CD8-positive, alpha-beta memory T cell (primary cell): ENCODE measurements at places on chromosomes 3 and 15. TPM values are rescaled to one million over a fixed set of nuclear protein-coding genes. Genes with fewer than 3 reads are reported as not detected.

SMCO1 gene
- total RNA-seq = not detected

DNA sequence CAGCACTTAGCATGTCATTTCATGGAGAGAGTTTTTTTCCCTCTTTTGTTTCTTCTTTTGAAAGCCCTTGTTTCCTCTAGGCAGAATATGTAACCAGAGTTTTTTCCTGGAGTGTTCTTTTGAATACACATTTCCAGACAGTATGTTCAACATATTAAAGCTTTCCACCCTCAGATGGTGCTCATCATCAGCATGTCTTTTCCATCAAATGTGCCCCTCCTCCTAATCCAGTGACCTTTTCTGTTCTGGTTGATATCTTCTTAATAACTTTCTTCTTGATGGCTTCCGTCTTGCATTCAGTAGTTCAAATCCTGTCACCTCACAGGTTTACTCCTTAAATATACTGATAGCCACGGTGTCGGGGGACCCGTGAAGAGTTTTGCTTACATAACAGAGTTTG lies 78.6 kb downstream of the FNDC3B start:
- no peak overlapping the region for H3K27ac ChIP-seq
- H3K4me3 ChIP-seq = no peak overlapping the region
- H3K36me3 ChIP-seq = no peaks in the 10 kb centered on the region
- no peaks in the 10 kb centered on the region for H3K4me1 ChIP-seq
- DNase-seq = no peak
- no peaks in the 10 kb centered on the region for H3K27me3 ChIP-seq

DNA sequence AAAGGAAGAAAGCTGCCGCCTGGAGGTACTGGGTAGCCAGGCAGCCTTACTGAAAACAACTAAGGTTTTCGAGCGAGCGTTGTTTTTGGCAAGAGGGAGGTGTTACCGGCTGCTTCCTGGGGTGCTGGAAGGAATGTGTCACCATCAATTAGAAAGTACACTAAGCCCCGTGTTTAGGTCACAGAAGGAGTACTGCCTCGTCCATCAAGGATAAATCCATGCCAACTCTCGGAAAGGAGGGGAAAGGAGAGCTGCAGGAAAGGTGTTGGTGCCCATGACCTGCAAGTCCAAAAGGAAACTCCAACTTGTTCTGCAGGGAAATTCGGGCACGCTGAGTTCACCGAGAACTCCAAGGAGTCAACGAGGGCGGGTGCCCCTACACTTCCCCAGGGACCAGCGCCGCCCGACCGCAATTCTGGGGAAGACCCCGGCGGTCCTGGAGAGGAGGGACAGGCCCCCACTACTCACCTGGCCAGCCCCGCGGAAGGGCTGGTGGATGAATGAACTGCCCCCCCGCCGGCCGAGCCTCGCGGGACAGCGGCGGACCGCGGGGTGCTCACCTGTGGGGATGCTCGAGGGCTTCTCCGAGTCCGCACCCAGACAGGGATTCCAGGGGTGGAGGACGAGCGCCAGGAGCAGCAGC lies 542 bp downstream of the PLOD2 start:
- no peak overlapping the region for H3K27ac ChIP-seq
- DNase-seq = peak; percentile 1
- H3K4me3 ChIP-seq = no peak overlapping the region
- no peaks in the 10 kb centered on the region for H3K36me3 ChIP-seq
- no peaks in the 10 kb centered on the region for H3K4me1 ChIP-seq

DNA sequence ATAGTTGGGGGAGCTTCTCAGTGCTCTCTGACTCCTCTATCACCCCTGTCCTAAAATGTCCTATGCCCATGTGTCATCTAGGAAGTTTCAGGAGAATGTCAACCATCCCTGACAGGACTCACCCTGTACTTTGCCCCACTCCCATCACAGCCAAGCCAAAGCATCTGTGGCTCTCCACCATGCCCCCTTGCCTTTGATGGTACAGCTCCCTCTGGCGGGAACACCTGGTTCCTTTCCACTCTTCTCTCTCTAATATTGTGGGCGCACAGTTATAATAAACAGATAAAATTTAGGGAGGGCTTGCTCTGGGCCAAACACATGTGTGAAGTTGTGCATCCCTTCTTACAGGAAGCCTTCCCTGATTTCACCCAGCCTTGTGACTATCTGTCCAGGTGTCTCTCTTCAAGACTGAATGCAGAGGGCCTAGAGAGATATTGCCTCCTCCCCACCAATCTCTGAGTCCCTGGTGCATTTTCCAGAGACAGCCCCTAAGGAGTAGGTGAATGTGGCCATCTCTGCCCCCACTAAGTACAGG lies 62.8 kb downstream of the ISG20 start:
- no peaks in the 10 kb centered on the region for H3K36me3 ChIP-seq
- H3K27ac ChIP-seq = no peak overlapping the region
- DNase-seq = peak; percentile 9
- H3K27me3 ChIP-seq = peaks cover 7% of the 10 kb centered on the region

- no peak overlapping the region for H3K27ac ChIP-seq
- H3K4me3 ChIP-seq = no peak overlapping the region
These were observed 138.5 kb upstream of the ANKRD28 start for GRCh38 chr3:15936312-15936711.

GRAMD2A gene
- total RNA-seq = not detected

- no peak overlapping the region for H3K27ac ChIP-seq
- peaks cover 10% of the 10 kb centered on the region for H3K36me3 ChIP-seq
- H3K4me1 ChIP-seq = no peaks in the 10 kb centered on the region
- no peaks in the 10 kb centered on the region for H3K27me3 ChIP-seq
- DNase-seq = no peak
These were observed 46.9 kb downstream of the RLBP1 start for GRCh38 chr15:89174476-89174875.

DNA sequence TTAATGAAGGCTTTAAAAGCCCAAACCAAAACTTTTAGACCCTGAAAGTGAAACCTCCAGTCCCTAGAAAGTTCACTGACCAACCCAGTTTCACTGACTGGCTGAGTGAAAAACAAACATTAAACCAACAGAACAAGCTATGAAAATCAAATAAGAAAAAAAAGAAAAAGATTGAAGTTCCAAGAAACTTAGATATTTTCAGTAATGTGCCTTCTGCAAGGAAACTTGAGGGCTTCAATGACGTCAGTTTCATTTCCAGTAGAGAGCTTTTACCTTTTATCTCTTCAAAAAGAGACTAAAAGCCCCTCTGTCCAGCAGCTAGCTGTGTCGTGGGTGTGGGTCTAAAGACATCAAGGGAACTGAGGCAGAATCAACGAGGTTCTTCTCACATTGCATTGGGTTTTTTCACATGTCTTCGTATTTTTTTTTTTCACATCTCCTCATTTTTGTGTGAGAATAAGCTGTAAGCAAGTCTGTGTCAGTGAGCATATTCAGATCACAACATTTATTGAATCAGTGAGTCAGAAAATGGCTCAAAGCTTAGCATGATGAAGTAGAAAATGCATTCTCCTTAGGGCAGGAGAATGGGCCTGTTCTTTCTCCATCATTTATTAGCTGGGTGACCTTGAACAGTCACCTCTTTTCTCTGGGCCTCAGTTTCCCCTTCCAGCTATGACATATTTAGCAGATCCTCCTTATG lies 54.8 kb upstream of the BCL6 start:
- no peak overlapping the region for H3K27ac ChIP-seq
- H3K4me3 ChIP-seq = peak overlapping the region; percentile 11
- no peak for DNase-seq
- no peaks in the 10 kb centered on the region for H3K27me3 ChIP-seq
- peaks cover 53% of the 10 kb centered on the region for H3K4me1 ChIP-seq

MGA gene
- total RNA-seq = 40.1 TPM

DNA sequence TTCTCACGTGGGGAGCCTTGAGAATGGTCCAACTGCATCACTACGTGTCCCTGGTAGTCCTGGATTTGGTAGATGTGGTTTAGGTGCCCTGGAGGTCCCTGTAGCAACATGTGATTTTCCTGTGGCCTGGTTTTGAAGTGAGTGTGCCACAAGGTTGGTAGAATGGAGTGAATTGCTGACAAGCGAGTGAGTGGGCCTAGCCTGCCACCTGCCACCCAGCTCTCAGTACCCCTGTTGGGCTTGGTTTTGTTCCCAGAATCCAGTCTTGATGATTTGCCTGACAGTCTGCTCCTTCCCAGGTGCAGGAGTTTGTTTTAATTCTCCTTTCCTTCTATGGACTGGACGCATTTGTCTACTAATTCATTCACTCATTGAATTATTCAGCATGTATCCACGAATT lies 19.4 kb downstream of the RPLP1 start:
- no peak for DNase-seq
- peaks cover 29% of the 10 kb centered on the region for H3K4me1 ChIP-seq
- no peaks in the 10 kb centered on the region for H3K36me3 ChIP-seq

DNA sequence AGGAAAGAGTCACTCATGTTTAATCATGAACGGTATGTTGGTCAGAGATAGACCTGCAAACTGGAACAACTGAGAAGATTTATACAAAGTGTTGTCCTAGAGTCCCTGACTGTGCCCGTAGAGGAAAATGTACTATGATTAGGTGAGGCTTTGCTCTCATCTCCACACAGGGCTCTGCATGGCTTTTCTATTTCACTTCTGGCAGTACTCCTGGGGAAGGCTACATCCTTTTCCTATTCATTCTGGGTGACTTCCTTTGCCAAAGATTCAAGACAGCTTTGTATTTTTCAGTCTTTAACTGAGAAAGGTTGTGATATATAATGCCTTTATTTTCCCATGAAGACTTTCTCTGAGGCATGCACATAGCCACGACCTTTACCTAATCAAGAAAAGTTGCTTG lies 414.7 kb downstream of the ZBTB20 start:
- no peaks in the 10 kb centered on the region for H3K27me3 ChIP-seq
- no peaks in the 10 kb centered on the region for H3K36me3 ChIP-seq
- no peak overlapping the region for H3K27ac ChIP-seq
- H3K4me1 ChIP-seq = no peaks in the 10 kb centered on the region
- no peak for DNase-seq

OR5K2 gene
- not detected for total RNA-seq

DNA sequence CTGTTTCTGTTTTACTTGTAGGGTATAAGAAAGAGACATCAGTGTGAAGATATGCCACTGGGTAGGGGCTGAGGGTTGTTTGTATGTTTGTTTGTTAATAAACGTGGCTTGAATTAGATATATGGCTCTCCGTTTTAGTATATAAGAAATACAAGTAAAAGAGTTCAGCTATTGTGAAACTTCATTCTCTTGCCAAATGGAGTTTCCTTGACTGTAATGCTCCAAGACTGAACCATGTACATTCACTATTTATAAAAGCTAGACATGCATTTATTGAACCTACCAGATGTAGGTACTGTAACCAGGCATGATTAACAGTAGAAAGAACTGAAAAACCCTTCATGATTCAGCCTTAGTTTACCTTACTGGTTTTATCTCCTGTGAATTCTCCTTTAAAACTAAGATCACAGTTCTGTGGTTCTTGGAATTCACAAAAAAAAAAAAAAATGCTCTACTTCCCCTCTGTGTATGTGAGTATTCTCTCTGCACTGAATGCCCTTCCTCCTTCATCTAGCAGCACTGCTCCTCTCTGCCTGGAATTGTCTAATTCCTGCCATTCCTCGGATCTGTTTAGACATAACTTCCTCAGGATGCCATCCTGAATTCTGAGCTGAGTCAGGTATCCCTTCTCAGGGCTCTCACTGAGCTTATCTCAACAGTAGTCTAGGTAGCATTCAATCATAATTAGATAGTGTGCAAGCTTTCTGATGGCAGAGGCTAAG lies 504.4 kb downstream of the FHIT start:
- H3K27me3 ChIP-seq = no peaks in the 10 kb centered on the region
- no peaks in the 10 kb centered on the region for H3K4me1 ChIP-seq
- H3K36me3 ChIP-seq = no peaks in the 10 kb centered on the region
- no peak overlapping the region for H3K27ac ChIP-seq
- H3K4me3 ChIP-seq = no peak overlapping the region

DNA sequence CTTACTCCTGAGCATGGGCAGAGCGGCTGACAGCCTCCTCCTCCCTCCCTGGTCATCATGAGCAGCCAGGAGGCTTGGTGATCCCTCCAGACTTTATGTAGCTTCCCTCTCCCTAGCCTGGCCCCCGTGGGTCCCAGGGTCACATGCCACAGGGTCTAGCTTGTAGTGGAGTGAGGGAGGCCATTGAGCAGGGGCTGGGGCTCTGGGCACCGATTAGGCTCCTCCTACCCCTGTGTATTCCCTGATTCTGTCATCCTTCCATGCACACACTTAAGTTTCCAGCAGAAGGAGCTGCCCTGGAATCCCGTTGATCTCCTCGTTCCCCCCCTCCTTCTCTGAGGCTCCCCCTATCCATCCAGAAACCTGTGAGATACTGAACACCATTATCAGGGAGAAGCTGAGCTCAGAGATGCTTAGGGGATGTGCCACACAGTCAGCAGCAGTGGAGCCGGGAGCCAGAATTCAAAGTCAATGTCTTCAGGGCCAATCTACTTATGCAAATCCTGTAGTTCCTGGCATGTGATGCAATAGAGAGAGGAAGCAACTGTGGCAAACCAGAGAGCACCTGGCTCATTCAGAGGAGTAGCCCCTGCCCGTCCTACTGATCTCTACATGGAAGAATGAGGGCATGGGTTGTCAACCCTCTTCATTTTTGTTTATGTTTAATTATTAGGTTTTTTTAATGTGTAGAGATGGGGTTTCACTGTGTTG lies 17.2 kb downstream of the CCDC33 start:
- no peaks in the 10 kb centered on the region for H3K36me3 ChIP-seq
- H3K27ac ChIP-seq = no peak overlapping the region
- no peak overlapping the region for H3K4me3 ChIP-seq
- no peak for DNase-seq
- no peaks in the 10 kb centered on the region for H3K27me3 ChIP-seq
- H3K4me1 ChIP-seq = no peaks in the 10 kb centered on the region

LNP1 gene
- total RNA-seq = 1.5 TPM

CHRNA5 gene
- total RNA-seq = 8.9 TPM

- H3K36me3 ChIP-seq = no peaks in the 10 kb centered on the region
- no peak overlapping the region for H3K4me3 ChIP-seq
- no peak for DNase-seq
These were observed 65.2 kb downstream of the FHIT start for GRCh38 chr3:61186030-61186429.

DNA sequence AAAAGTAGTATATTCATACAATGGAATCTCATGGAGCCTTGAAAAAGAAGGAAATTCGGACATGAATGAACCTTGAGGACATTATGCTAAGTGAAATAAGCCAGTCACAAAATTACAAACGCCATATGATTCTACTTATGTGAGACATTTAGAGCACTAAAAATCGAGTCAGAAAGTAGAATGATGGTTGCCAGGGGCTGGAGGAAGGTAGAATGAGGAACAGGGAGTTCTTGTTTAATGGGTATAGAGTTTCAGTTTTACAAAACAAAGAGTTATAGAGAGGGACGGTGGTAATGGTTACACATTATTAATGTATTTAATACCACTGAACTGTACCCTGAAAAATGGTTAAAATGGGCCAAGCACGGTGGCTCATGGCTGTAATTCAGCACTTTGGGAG lies 19.5 kb downstream of the UBXN7 start:
- DNase-seq = no peak
- no peak overlapping the region for H3K27ac ChIP-seq
- no peaks in the 10 kb centered on the region for H3K36me3 ChIP-seq
- no peaks in the 10 kb centered on the region for H3K27me3 ChIP-seq
- no peak overlapping the region for H3K4me3 ChIP-seq

- H3K27me3 ChIP-seq = no peaks in the 10 kb centered on the region
- no peak for DNase-seq
- no peaks in the 10 kb centered on the region for H3K4me1 ChIP-seq
- no peaks in the 10 kb centered on the region for H3K36me3 ChIP-seq
- no peak overlapping the region for H3K4me3 ChIP-seq
These were observed 370.0 kb upstream of the FRG2C start for GRCh38 chr3:75294124-75294523.

ITGA11 gene
- not detected for total RNA-seq
